Renal pelvis (tissue), 12 donors: ENCODE measurements at places on chromosomes 3 and 15. TPM values are rescaled to one million over a fixed set of nuclear protein-coding genes. Genes with fewer than 3 reads are reported as not detected.

Gene DNAH12
- polyA plus RNA-seq = 1.7 TPM

Gene SLC28A2
- polyA plus RNA-seq = 0.59 TPM

- DNase-seq = no peak
Measured at GRCh38 chr3:1513662-1514061, 420.8 kb downstream of the CNTN6 start.

GRCh38 chr3:56630966-56631365 lies 52.1 kb downstream of the TASOR start:
- no peak for DNase-seq

DNA sequence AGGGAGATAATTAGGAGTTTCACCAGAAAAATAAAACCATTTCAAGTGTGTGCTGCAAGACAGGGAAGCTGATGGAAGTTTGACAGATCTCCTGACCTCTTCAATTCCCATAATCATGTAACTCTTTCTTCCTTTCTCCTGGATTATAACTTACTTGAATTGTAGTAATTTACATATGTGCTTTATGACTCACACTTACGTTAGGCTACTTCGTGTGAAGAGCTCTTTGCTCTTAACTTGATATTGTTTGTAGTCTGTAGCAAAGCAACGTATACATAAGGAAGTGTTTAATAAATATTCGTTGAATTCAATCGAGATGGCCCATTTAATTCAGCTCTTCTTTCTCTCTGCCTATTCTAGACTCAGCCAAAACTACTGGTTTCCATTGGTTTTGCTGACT lies 23.5 kb downstream of the ROBO2 start:
- no peak for DNase-seq

DNA sequence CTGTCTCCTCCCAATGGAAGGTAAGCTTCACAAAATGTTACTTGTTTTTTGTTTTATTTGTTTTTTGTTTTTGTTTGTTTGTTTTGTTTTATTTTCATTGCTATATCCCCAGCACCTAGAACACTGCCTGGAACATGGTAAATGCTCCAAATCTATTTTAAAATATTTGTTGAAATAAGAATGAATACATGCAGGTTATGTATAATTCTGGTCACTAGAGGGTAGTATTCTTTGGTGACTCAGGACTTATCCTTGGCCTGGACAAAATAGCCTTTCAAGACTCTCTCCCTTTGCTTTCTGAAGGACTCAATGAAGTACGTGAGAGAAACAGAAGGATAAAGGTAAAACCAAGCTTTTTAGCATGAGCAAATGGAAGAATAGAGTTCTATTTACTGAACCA lies 46.9 kb upstream of the PPP2R3A start:
- DNase-seq = no peak

GRCh38 chr15:31365655-31366127 lies 39.1 kb downstream of the KLF13 start:
- no peak for DNase-seq

DNA sequence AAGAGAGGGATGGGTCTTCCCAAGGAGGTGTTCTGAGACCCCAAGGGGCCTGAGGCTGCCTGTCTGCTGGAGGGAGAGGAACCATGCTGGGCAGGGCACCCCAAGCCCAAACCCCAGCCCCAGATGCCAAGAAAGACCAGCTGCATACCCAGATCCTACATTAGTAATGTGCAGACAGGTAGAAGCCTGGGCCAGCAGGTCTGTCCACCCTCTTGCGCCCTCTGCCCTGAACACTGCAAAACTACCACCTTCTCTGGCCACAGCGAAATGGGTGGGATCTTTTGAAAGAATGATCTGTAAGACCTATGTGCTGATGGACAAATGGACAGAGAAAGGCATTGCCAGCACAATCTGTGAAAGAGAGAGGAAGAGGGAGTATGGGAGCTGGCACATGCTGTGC lies 283.2 kb downstream of the EPHB1 start:
- no peak for DNase-seq

DNA sequence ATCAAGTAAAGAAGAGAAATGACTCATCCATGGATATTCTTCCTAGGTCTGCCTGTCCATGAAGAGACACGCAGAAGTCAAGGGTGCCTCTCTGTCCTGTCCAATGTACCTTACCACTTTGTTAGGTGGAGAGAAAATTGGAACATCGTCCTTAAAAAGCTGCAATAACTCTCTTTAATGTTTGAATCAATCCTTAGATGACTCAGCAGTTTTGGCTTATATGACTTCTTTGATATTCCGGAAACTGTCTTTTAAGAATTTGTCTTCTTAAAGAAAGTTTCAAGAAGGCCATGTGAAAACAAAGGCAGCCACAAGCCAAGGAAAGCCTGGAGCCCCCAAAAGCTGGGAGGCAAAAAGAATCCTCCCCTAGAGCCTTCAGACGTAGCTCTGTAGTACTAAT lies 49.2 kb downstream of the MRPL3 start:
- no peak for DNase-seq

DNA sequence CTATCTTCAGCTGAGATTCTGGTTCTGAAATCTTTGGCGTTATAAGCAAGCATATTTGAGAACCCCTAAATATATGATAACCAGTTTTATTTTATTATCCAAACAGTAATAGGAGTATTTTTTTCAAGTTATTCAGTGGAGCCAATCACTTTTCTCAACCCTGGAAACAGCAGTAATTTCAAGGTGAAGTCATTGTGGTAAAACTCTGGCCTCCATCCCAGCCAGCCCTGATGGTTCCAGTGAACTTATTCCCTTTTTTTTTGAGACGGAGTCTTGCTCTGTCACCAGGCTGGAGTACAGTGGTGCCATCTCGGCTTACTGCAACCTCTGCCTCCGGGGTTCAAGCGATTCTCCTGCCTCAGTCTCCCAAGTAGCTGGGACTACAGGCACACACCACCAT lies 545.4 kb upstream of the IL12A start:
- DNase-seq = no peak

Gene SI
- polyA plus RNA-seq = not detected

- no peak for DNase-seq
Measured at GRCh38 chr3:160735826-160736225, 20.2 kb upstream of the PPM1L start.

- DNase-seq = no peak
Measured at GRCh38 chr3:8760506-8760905, 8.9 kb downstream of the OXTR start.

DNA sequence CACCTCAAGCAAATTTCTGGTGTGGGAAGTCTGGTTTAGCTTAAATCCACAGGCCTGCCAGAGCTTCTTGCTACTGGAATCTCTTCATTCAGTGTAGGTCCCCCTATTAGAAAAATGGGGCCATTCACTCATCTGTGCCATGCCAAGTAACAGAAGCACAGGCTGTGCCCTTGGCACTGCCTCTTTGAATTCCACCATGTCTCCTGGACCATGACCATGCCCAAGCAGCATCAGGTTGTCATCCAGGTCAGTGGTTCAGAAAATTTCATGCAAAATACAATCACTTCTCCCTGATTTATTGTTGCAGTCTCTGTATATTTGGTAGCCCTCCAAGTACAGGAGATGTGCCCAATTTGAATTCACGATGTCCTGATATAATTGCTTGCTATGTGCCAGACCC lies 602.1 kb upstream of the ZNF385D start:
- DNase-seq = no peak

- no peak for DNase-seq
Measured at GRCh38 chr15:69725957-69726356, 273.3 kb downstream of the RPLP1 start.

DNA sequence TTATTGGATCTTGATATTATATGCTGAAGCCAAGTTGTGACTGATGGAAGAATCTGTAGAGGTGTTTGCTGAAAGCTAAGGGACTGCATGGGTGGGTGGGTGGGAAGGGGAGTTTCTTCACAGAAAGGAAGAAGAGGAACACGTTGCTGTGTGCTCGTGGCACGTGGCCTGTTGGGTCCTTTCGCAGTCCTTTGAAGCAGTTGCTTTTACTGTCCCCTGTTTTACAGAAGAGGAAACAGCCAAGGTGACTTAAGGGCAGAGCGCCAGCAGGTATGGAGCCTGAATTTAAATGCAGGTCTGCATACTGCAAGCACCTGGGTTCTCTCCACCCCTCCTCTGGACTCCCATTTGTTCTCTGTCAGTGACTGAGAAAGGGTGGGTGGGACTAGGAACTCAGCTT lies 59.4 kb upstream of the PRR23C start:
- no peak for DNase-seq

GRCh38 chr3:39150148-39150802 lies 3.1 kb downstream of the CSRNP1 start:
- DNase-seq = no peak
